Suprapubic skin (tissue), 4 donors: ENCODE measurements at places on chromosomes 6 and 20.

DNA sequence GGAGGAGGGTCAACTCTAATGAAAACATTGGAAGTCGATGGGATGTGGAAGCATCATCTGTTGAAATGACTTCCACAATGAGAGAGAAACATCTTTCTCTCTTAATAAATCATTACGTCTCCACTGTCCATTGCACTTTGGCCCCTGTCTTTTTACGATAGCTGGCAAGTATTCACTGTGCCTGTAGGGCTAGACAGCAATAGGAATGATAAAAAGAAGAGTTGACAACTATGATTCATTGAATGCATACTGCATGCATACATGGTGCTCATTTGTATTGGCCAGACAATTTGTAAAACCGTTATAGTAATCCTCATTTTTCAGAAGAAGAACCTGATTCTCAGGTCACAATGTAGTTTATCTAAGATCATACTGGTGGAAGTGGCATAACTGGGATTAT, 220.3 kb downstream of the KCNQ5 start:
- no peak overlapping the region for H3K27ac ChIP-seq
- H3K4me1 ChIP-seq, result no peaks in the 10 kb centered on the region
- no peak overlapping the region for H3K4me3 ChIP-seq
- H3K27me3 ChIP-seq, result no peaks in the 10 kb centered on the region
- no peak for DNase-seq

GRCh38 chr20:52596256-52596655, 375.9 kb upstream of the TSHZ2 start:
- DNase-seq, result no peak
- no peaks in the 10 kb centered on the region for H3K4me1 ChIP-seq
- H3K27ac ChIP-seq, result no peak overlapping the region
- no peak overlapping the region for H3K4me3 ChIP-seq
- no peaks in the 10 kb centered on the region for H3K36me3 ChIP-seq
- no peaks in the 10 kb centered on the region for H3K27me3 ChIP-seq

DNA sequence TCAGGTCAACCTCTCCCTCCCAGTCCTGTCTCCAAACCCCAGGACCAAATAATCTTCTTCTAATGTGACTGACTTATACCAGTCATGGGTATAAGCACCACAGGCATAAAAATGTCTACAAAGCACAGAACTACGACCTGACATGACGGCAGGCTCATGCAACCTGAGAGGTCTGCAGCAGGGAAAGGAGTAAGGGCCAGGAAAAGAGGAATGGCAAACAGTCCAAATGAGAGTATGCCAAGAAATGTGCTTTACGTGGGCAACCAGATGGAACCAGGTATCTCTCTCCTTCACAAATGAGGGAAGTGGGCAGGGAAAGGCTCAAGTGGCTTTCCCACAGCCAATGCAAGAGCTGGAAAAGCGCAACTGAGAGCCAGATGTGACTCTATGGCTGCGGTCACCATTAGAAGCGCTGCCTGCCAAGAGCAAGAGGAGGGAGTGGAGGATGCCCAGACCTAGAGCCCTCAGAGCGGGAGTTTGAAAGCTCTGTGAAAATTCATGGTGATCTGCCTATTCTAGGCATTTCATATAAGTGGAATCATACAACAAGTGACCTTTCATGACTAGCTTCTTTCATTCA, 6.0 kb downstream of the APMAP start:
- H3K4me1 ChIP-seq, result peaks cover 13% of the 10 kb centered on the region
- H3K27me3 ChIP-seq, result no peaks in the 10 kb centered on the region
- DNase-seq, result peak; percentile 26
- H3K27ac ChIP-seq, result no peak overlapping the region

DNA sequence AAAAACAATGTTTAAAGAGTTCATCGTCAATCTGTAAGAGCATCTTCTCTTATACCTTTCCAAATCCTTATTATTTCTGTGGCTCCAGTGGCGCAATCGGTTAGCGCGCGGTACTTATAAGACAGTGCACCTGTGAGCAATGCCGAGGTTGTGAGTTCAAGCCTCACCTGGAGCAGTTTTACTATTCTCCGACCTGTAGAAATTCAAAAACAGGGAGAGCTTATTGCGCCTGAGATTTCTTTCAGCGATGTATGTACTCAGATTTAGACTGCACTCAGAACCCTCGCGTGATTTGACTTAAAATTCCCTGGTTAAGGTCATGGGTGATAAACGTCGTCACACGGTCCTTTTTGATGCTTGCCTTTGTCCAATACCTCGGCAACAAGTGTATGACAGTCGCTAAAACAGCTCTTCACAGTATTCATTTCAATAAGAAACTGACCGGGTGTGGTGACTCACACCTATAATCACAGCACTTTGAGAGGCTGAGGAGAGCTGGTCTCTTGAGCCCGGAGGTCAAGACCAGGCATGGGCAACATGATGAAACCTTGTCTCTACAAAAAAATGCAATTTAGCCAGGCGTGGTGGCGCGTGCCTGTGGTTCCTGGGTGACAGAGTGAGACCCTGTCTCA, 11.9 kb downstream of the GPX5 start:
- no peaks in the 10 kb centered on the region for H3K36me3 ChIP-seq
- H3K4me3 ChIP-seq, result no peak overlapping the region
- no peak overlapping the region for H3K27ac ChIP-seq
- H3K27me3 ChIP-seq, result peaks cover 35% of the 10 kb centered on the region
- no peak for DNase-seq
- H3K4me1 ChIP-seq, result no peaks in the 10 kb centered on the region

- DNase-seq, result no peak
- no peak overlapping the region for H3K27ac ChIP-seq
- no peak overlapping the region for H3K4me3 ChIP-seq
Observed at GRCh38 chr6:116887168-116887567, 10.1 kb downstream of the RFX6 start.
